ENCODE measurements at places on chromosomes 2 and 18.

DNA sequence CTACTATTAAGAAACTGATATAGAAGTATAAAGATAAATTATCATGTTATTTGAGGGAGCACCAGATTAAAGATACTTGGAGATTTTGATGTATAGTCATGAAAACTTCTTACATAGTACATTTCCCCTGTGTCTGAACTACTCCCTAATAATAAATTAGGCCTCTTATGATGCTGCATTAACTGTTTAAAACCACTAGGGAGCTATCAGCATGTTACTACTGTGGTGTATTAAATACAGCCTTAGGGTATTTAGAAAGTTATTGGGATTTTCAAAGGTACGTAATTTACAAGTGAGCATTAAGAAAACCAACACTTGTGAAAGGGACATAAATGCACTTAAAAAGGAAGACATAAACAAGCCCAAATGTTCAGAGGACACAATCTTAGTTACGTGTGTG is 714.0 kb downstream of the EPHA4 start:
- DNase-seq, result no peak

DNA sequence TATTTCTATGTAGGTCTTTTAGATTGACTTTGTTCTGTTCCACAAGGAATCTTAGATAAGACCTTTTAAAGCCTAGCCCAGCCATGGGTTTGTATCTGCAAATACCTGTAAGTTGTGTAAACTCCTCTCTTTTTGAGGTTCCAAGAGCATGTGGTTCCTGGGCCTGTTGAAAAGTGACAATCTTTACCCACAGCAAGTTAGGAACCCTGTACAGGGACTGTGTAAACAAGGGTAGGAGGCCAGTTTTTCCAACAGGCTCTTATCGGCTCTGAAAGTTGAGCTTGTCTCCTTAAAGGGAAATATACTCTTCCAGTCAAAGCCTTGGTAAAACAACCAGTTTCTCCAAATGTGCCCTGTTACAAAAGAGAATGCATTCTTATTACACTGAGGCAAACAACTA is 15.3 kb upstream of the ASXL3 start:
- DNase-seq, result no peak

DNA sequence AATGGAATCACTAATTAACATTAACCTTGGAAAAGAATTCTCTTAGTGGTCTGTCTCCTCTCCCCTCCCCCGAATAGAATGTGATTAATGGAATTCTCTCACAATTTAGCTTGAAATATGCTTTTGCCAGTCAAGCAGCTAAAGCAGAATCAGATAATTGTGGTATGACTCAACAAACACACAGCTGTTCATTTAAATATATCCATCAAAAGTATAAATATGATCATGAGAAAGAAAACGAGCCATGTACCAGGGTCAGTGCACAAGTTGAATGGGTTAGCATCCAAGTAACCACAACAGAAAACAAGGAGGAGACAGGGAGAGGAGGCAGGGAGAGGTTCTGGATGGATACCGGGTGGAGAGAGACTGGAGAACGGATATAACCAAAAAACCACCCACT is 66.9 kb downstream of the ACVR1 start:
- DNase-seq, result no peak

GRCh38 chr2:71787108-71787415 is 333.7 kb downstream of the DYSF start:
- DNase-seq, result no peak

- DNase-seq, result no peak
Observed at GRCh38 chr18:67475673-67476072, 40.8 kb downstream of the DSEL start.

DNA sequence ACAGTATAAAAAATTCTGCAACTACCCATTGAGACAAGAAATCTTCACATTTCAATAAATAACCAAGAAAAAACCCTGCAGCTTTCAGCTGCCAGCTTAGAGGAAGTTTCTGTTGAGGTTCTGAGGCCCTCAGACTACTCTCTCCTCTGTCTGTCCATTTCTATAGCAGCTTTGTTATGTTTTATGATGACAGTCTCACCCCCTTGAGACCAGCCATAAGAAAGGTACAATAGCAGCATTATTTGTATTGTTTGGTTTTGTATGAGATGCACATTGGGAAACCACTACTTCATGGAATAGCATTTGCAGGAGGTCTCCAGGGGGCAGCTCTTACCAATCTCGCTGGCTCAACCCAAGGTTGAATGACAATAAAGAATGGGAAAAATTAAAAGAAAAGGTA is 334.6 kb upstream of the VRK2 start:
- no peak for DNase-seq

DNA sequence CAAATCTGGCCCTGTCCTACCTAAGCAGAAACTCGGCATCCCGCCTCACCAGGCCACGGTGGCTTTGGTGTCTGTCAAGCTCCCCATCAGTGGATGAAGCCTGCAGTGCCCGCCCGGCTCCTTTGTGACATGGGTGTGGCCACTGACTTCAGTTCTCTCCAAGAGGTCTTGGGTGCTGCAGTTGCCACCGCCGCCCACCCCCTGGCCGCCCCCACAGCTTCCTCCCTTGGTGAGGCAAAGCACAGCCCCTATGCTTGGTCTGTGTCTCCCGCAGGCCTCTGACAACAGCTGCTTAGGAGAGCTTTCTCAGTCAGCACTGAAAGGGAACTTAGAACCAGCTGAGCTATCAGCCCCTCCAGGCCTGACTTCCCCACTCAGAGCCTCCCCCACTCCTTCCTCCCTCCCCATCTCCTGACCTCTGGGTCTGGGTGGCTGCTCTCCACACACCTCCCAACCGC is 22.9 kb upstream of the GPR55 start:
- no peak for DNase-seq

- no peak for DNase-seq
Observed at GRCh38 chr2:183093857-183094657, 15.5 kb downstream of the DUSP19 start.

DNA sequence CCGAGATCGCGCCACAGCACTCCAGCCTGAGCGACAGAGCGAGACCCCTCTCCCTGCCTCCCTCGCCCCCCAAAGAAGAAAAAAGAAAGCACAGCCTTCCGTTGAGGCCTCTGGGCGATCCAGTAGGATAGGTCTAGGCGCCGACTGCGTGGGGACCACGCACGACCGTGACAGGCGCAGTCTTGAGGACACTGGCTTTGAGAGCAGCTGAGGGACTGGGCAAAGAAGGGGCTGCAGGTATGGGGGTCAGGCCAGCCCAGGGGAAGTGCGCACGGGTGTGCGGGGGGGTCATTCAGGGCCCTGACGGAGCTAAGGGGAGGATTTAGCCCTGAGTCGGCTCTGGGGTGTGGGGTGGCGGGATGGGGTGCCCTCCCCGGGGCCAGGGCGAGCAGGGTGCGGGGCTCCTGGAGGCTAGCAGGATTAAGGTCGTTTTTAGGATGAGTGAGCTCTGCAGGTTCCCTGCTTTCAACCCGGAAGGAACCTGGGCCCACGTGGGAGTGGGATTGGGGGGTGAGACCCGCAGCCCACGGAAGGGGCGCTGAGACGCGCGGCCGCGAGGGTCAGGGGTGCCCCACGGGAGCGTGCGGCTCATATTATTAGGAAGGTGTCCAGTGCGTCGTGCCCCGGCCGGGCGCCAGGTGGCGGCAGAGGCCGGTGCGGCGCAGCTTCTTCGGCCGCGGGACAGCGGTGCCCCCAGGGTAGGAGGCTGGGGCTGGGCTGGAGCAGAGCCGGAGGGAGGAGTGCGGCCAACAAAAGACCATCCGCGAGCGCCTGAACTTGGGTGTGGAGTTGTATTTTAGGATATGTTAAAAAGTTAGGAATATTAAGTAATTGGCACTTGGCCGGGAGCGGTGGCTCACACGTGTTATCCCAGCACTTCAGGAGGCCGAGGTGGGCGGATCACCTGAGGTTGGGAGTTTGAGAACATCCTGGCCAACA is 20.5 kb upstream of the ZNF236 start:
- peak; percentile 67 for DNase-seq

DNA sequence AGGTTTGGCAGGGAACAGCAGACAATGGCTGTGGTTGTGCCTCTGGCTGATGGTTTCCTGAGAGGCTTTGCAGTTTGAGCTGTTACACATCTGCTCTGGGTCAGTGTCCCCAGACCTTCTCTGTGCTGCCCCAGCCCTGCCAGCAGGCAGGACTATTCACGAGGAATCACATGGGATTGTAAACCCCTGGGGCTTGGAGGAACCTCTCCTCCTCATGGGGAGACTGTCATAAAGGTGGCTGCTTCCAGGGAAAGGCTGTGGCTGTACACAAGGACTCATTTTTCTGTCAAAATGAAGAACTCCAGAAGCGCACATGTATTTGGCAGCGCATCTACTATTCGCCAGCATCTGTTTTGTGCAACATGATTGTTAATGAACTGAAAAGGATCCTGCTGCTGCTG is 142.6 kb upstream of the CYP1B1 start:
- no peak for DNase-seq

DNA sequence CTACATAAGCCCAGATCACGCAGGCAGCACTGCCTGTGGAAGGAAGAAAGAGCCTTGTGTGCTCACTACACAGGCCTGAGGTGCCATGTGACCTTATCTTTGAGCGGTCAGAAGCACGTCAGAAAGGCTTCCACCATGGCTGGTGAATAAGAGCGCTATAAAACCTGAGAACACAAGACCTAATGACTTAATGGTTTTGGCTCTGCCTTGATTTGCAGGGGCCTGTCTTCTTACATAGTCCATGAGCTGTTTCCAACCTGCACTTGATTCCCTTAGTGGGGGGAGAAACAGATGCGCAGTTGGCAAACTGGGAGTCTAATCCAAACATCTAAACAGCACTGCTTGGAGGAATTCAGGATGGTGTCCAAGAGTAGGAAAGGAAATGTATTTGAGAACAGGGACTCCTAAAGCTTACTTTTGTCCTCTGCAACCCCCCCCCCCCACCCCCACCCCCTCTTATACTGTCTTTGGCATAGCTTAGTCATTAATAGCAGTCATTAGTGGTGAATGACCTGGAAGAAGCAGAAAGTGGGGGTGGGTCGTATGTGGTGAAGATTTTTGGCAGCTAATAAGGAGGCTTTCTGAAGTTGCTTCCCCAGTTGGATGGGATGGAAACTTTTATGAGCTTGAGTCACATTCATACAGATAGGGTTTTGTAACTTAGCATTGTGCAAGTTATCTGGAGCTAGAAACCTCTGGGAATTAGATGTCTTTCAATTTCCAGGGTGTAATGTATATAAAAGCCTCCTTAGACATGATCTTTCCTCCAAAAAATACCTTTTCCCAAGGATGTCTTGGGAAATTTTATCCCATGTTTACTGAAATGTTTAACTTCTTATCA is 454.1 kb downstream of the MEIS1 start:
- peak; percentile 17 for DNase-seq

DNA sequence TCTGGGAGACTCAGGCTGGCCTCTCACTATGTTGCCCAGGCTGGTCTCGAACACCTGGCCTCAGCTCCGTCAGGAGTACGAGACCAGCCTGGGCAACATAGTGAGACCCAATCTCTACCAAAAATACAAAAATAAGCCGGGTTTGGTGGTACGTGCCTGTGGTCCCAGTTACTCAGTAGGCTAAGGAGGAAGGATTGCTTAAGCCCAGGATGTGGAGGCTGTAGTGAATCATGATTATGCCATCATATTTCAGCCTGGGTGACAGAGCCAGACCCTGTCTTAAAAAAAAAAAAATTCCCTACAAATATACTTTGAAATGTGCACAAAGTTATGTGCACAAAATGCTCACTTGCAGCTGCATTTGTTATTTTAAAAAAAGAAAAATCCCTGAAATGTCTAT is 26.3 kb upstream of the AGAP1 start:
- peak; percentile 74 for DNase-seq

GRCh38 chr18:59038295-59039039 is 101.2 kb upstream of the SEC11C start:
- DNase-seq, result no peak

- DNase-seq, result no peak
Observed at GRCh38 chr18:44298566-44298965, 382.1 kb upstream of the SETBP1 start.

- DNase-seq, result no peak
Observed at GRCh38 chr2:111703759-111704158, 180.2 kb downstream of the ANAPC1 start.

DNA sequence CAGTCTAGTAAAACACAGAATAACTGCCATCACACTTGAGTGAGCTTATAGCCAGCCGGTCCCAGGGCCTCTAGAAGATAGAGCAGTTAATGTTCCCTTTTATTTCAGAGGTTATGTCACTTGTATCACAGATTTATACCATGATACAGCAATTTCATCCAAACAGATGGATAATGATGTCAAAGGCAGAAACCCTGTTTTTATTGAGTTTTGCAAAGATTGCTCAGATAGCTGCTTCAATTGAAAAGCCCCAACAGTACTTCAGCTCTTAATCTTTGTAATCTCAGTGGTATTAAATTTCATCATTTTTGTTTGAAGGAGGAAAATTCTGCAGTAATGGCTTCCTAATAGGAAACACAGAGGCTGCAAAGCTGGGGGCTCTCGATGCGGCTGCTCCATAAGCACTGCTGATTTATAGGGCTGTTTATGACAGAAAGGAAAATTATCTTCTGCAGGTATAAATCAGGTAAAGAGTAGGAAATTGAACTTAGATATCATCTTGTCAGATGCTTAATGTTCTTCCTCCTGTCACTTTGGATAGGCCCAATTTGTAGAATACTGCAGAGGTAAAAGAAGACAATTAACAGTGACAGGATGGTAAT is 112.3 kb downstream of the LNPK start:
- DNase-seq, result no peak

Data from kidney tubule cell (primary cell).